ENCODE measurements at places on chromosomes 2 and 18.

DNA sequence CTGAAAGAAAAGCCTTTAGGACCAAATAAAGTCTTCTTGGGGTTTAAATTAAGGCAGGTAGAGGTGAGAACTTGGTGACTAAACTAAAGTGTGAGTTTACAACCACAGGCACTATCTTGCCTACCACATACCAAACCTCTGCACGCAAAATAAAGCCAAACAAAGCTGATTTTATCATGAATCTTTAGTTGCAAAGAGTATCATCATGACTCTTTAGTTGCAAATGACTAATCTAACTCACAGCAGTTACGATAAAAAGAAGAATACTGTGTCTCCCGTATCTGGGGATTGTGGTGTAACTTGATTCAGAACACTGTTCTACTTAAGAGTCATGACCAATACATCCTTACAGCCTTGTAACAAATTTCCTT lies 11.2 kb downstream of the CFAP210 start:
- no peak for DNase-seq

GRCh38 chr2:219274361-219274921 lies 4.7 kb upstream of the DNAJB2 start:
- DNase-seq: peak; percentile 87

GRCh38 chr2:8954990-8955389 lies 48.5 kb downstream of the MBOAT2 start:
- no peak for DNase-seq

DNA sequence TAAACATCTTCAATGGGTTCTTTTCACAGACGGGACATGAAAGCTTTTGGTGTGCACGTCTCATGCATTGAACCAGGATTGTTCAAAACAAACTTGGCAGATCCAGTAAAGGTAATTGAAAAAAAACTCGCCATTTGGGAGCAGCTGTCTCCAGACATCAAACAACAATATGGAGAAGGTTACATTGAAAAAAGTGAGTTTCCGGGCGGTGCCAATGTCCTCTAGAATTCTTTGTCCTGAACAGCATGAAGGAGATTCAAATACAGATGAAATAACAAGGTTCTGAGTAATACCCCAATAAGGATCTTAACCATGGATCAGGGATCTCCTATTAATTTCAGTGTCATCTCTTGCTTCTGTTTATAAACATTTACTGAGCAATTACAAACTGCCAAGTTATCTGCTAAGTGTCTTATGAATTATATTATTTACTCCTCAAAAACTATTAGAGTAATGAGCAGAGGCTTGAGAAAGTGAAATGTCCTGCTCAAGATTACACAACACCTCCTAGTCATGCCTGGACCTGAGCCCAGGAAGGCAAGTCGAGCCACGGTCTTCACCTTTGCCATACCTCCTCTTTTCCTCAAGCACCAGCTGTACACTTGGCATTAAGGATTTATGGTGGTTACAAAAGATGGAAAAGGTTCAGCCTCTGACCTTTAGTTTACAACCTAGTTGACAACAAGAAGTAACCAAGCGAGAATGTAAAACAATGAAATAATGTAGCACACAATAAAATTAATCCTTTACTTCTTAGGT lies 22.6 kb downstream of the DHRS9 start:
- DNase-seq: peak; percentile 5

- peak; percentile 90 for DNase-seq
Measured at GRCh38 chr2:23595601-23596251, 210.7 kb downstream of the KLHL29 start.

- no peak for DNase-seq
Measured at GRCh38 chr2:238114331-238114841, 14.2 kb downstream of the ESPNL start.

- no peak for DNase-seq
Measured at GRCh38 chr18:72674710-72675109, 130.6 kb upstream of the CBLN2 start.

DNA sequence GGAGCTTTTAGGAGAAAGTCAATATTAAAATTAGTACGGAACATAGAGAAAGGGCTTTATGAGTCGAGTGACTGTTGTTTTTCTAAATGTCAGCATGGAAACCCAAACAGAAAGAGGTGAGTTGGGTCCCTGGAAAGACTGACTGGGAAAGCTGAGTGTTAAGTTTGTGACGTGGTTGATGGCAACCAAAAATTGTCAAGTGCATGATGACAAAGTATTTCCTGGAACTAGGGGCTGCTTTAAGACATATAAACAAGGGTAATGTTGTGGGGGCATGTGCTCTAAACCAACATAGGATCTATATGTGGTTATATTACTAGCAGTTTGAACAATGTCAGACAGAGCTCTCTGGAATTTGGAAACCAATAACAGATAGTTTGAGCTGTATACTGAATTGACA lies 50.9 kb upstream of the GPD2 start:
- no peak for DNase-seq

- DNase-seq: peak; percentile 10
Measured at GRCh38 chr18:7871560-7872456, 304.7 kb downstream of the PTPRM start.

DNA sequence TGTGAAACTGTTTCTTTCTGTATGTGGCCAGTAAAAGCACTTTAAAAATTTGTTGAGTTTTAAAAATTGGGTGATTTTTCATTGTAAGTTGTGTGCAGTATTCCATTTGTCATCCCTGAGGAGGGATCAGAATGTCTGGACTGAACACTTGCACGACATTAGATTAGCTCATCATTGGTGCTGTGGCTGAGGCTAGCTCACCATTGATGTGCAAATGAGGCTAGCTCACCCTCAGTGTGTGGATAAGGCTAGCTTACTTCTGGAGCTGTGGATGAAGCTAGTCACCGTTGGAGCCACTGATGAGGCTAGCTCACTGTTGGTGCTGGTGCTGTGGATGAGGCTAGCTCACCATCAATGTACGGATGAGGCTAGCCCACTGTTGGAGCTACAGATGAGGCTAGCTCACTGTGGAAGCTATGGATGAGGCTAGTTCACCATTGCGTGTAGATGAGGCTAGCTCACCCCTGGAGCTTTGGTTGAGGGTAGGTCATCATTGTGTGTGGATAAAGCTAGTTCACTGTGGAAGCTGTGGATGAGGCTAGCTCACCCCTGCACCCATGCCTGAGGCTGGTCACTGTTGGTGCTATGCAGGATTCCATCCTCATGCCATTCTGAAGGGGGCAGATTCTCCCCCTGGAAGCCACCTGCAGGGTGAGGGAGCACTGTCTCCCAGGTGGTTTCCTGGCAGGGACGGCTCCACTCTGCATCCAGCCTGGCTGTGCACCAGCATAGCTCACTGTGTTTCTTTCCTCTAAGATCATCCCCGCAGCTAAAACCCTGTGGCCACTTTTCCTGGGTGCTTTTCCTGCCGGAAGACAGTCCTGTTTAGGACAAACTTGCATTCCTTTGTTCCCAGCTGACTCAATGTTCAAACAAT lies 101.1 kb downstream of the TWIST2 start:
- DNase-seq: no peak

- DNase-seq: peak; percentile 34
Measured at GRCh38 chr18:46174342-46175041, 70.3 kb downstream of the HAUS1 start.

- peak; percentile 41 for DNase-seq
Measured at GRCh38 chr2:196544906-196545433, 94.5 kb upstream of the CCDC150 start.

- no peak for DNase-seq
Measured at GRCh38 chr2:202703091-202703490, 68.3 kb downstream of the FAM117B start.

DNA sequence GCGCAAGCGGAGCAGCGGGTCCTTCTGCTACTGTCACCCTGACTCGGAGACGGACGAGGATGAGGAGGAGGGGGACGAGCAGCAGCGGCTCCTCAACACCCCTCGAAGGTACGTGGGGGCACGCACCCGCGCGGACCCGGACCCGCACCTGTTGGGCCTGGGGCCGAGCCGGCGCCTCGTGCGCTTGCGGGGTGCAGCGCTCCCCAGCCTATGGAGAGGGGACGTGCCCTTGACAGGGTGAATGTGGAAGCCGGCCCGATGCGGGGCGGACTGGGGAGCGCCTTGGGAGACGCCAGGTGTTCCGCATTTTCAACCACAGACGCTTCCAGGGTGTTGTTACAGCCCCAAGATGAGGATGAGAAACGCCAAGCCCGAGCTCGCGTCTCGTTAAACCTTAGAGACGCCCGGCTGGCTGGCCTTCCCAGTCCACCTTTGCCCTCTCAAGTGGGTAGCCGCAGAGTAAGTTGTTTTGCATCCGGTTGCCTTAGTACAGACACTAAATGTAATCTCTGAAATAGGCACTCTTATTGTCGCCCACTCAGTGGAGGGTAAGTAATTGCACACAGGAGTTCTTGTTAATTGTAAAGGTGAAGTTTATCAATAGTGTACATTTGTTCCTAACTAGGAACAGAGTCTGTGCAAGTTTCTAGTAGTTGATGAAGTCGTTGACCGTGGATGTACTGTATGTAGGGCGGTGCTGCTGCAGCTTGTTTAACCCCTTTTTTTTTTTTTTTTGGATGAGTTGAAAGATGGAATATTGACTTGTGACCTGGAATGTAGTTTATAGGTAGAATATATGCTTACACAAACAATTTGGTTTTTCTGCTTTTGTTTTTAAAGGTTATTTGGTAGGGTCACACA lies 815 bp downstream of the GMCL1 start:
- DNase-seq: peak; percentile 18

- no peak for DNase-seq
Measured at GRCh38 chr2:30406853-30407252, 40.2 kb upstream of the LCLAT1 start.

GRCh38 chr2:8554296-8554806 lies 127.5 kb upstream of the ID2 start:
- DNase-seq: no peak

DNA sequence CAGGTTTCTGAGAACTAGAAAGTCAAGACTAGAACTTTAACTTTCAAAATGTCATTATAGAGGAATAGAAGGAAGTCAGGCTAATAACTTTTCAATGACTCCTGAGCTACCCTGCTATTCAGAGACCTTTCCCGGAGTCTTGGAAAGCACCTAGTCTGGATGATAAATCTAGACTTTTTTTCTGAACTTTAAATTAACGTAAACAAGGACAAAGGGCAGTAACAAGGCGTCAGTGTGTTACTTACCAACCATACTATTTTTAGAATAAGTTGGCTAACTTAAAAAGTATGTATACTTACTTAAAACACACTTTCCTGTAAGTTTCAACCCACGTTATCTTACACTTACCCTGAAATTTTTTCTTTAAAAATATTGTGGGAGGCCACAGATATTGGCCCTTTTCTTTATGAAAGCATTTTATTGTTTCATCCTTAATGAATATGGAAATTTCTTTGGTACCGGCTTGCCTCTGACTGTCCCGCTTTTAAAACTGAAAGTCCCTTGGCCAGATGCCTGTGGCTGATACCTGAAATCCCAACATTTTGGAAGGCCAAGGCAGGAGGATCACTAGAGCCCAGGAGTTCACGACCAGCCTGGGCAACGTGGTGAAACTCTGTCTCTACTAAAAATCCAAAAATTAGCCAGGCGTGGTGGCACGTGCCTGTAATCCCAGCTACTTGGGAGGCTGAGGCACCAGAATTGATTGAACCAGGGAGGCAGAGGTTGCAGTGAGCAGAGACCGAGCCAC lies 9.7 kb downstream of the PMAIP1 start:
- DNase-seq: no peak

DNA sequence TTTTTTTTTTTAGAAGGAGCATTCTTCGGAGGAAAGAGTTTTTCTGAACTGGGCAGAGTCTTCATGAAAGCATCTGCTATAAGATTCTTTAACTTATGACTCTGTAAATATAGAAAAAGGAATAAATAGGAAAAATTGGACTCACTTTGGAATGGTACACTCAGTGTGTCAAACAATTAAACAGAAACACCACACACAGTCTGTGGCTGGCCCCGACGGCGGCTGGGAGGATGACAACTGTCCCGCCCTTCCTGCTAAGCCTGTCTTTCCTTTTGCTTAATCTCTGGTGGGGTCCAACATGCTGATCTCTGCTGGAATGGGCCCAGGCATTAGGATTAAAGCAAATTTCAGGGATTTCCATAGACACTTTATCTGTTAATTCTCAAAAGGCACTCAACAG lies 12.5 kb upstream of the RAB31 start:
- DNase-seq: no peak

GRCh38 chr2:11343368-11343649 lies 1.1 kb downstream of the ROCK2 start:
- DNase-seq: no peak

GRCh38 chr2:52034706-52035105 lies 1002.8 kb upstream of the NRXN1 start:
- DNase-seq: no peak

DNA sequence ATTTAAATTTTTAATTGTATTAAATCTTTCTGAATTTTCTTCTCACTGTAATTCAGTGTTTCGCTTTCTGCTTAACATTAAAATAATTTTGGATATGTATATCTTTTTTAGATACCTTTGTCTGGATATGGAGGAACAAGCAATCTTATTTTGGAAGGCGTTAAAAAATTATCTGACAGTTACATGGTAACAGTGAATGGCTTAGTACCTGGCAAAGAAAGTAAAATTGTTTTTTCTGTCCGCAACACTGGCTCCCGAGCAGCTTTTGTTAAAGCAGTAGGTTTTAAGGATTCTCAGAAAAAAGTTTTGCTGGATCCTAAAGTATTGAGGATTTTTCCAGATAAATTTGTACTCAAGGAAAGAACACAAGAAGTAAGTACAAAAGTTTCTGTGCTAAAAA lies 95.7 kb downstream of the CEP192 start:
- DNase-seq: no peak

DNA sequence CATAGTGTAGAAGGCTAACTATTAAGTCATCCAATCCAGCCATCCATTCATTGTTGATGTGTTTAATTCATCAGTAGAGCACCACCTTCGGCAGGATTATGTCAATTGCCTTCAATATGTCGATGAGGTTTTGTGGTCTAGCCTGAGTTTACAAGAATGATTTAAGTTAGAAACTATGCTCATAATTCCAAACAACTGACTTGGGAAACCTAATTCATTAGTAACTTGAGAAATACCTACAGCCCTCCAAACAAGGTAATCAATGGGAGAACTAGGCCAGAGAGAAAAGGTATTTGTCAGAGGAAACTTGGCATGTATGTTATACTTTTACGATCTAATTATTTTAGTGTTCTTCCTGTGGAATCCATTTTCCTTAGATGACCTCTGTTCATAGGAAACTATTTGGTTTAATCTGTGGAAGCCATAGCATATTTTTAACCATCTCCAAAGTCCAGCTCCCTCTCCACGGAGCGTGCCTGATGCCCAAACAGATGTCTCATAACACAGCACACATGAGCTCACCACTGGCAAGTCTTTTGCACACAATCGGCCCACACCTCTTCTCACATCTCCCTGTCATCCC lies 148.5 kb downstream of the GFPT1 start:
- peak; percentile 97 for DNase-seq

DNA sequence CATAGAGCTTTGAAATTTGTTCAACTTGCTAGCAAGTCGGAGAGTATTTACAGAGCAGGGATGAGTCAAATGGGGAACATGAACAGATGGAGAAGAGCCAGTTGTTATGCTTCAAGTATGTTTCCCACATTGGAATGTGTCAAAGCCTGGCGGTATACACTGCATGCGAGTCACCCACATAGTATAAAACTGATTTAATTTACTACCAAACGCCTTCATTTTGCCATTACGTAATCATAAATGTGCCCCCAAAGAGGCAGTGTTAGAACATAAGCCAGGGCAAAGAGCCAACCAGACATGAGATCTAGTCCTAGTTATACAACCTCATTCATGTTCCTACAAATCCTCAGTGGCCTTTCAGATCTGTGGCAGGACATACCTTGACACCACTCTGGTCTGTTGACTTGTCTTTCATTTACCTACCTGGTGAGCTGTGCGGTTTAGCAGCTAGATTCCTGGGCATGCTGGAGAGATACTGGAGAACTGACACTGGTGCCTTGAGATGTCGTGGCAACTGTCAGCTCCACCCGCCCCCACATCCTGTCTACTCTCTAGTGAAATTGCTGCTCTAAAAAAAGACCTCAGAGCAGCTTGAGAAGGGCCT lies 21.7 kb upstream of the NRP2 start:
- DNase-seq: peak; percentile 99
